Ureter (tissue), 1 donor: ENCODE measurements at places on chromosomes 6 and 20. TPM values are rescaled to one million over a fixed set of nuclear protein-coding genes. Genes with fewer than 3 reads are reported as not detected.

SS18L1 gene
- 15.6 TPM for total RNA-seq

SLC26A8 gene
- 0.18 TPM for total RNA-seq

CD93 gene
- 53.7 TPM for total RNA-seq

OPN5 gene
- total RNA-seq, result not detected

GRIK2 gene
- total RNA-seq, result 1.8 TPM

DNA sequence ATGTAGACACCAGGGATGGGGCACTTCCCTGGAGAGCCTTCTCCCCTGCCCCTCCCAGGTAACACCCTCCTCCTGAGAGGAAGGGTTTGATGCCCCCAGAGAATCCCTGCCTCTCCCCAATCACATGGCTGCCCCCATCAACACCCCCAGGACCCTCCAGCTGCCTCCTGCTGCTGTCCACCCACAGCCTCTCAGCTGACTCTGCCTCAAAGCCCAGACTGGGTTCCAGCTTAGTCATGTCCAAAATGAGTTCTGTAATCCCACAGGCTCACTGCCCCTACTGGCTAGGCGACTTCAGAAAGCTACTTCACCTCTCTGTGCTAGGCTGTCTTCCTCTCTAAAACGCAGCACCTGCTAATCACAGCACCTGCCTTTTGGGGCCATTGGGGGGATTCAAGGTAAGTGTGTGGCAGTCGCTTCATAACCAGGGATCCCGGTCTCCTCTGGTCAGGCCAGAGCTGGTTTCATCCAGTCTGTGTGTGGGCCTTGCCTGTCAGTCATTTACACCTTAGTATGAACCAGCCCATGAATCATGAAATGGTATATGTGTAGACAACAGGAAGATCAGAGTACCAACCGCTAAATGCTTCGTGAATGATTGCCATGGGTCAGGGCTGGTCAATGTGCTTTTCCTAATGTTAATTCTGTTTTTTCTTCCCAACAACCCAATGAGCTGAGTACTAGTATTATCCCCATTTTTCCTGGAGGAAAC is 40.4 kb downstream of the TFEB start:
- DNase-seq, result no peak

GRCh38 chr6:136318676-136319075 is 29.0 kb upstream of the BCLAF1 start:
- no peak for DNase-seq

- no peak for DNase-seq
Measured at GRCh38 chr6:21608601-21609000, 15.1 kb downstream of the SOX4 start.

DNA sequence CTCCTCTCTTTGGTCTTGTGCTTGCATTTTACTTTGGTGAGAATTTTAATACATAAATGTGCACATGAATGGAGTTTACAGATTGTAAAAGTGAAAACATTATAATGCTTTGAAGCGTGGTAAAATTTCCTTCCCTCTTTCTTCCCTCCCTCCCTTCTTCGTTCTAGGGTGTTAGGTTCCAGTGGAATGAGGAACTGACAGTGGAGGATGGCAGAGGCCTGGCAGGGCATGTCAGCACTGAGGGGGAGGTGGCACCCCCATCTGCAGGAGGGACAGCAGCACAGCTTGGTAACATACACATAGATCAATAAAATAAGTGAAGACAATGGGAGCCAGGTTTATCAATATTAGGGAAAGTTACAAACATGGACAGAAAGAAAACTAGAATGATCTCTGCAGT is 47.5 kb downstream of the RNASET2 start:
- no peak for DNase-seq

DNA sequence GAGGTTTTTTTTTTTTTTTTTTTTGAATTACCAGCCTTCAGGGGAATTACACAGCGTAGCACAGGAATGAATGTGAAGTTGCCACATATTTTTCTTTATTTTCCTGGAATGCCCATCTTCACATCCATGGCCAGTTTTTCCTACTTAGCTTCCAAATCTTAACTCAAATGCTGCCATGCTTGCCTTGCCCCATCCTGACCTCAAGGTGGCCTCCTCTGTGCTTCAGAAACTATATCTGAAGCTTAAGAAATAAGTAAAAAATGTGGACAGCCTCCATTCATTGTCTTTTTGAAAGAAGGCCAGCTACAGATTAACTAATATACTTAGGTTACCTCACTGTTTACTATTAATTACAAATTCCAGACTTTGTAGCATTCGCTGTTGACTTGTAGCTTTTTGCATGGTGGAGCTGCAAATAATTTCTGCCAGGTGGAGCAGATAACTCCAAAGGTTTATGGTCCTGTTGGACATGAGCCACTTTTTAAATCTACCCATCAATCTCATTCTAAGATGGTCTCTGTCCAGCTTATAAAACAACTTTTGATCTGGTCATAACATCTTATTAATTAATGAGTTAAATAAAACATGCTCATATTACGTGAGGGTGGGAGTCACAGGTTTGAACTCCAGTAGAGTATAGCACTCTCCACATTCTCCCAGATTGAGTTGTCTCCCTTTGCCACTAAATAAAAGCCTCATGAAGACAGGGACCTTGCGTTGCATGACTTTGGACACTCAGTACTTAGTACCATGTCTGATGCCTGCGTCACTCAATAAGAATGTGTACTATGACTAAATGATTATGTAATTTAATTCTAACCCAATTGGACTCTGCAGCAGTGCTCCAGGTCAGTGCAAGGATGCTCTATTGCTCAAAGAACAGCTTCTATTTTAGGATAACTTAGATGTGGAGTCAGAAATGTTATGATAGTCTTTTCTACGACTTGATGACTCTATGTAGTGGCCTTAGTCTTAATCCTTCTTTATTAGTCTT is 678.6 kb upstream of the CITED2 start:
- DNase-seq, result no peak

- peak; percentile 47 for DNase-seq
Measured at GRCh38 chr6:7042056-7042653, 65.6 kb upstream of the RREB1 start.

DNA sequence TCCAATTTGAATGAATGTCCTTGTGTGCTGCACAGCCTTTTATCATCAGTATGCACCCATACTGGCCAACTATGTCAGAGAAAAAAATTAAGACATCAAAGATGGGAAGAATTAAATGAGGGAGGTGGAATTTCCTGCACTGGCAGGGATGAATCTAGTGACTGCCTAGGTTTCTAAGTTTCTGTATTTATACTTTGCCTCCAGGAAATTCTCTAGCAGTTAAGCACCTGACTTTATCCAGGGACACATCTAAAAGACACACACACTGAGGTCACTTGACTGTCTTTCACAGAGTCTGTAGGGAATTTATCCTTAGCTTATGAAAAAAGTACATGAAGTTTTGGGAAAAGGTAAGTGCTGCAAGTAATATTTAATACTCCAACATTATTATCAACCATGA is 636.5 kb upstream of the PTCHD4 start:
- no peak for DNase-seq

DNA sequence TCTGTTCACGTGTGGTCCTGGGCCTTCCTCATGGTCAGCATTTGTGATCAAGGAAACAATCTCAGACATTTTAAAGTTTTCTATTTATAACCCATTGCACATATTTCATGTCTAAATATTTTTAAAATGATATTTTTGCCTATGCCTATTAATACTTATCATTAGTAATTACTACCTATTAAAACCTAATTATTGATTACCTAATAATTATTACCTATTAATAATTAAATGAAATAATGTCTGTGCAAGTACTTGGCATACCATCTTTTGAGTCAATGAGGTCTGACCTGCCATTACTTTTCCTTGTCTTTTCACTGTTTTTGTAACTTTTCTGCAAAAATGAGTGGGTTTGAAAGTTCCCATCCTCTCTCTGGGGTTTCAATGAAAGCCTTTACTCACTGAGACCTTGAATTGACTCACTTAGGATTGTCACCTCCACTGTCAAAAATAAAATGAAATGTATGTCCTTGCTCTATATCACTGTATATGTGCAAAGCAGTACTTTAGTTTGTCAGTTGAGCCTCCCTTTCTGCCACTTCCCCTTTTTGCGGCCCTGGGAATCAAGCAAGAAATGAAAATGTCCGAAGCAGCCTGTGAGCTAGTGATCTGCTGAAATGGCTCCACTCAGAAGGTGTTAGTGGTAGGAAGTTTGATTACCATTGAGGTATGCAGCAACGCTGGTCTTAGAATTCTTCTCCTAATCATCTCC is 87.8 kb downstream of the L3MBTL3 start:
- no peak for DNase-seq

- peak; percentile 79 for DNase-seq
Measured at GRCh38 chr20:62500237-62500864, 24.6 kb upstream of the GATA5 start.

DNA sequence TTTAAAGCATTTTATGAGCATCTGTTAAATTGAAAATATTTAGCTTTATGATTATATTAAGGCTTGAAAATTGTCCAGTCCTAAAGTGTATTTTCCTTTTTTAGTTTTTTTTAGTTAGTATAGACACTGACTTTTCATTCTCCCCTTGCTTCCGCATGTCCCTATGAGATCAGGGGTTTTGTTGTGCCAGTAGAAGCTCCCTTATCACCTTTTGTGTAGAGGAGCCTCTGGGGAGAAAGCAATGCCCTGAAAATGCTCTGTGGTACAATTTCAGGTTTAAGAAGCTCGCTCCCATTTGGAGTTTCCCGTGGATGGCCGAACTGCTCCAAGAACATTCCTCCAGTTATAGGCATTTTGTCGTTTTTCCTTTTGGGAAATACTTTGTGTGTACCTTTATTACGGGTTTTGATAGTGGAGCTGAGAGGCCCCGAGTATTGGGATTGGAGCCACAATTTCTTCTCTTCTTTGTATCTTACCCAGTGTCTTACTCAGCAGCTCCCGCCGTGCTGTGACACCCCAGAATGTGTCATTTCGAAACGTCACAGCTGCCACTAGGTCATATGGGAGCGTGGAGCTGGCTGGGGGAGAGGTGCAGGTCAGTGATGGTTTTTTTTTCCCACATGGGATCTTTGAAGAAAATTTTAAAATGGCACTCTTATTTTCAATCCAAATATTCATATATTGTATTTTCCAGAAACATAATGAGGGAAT is 49.9 kb downstream of the RPRD1B start:
- DNase-seq, result no peak

- DNase-seq, result no peak
Measured at GRCh38 chr6:154233383-154233782, 123.2 kb downstream of the IPCEF1 start.

DNA sequence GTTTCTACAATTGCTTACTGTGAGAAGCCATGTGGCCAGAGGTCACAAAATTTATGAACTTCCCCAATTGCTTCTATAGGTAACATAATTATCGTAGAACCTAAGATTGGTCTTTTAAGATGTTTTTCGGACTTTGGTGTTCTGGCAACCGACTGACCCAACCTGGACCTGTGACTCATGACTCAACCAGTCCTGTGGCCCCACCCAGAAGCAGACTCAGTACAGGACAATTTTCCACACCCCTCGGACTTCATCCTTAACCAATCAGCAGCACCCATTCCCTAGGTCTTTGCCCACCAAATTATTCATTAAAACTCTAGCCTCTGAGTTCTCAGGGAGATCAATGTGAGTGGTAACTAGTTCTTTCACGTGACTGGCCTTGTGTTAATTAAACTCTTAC is 26.4 kb upstream of the AKAP12 start:
- DNase-seq, result no peak

DNA sequence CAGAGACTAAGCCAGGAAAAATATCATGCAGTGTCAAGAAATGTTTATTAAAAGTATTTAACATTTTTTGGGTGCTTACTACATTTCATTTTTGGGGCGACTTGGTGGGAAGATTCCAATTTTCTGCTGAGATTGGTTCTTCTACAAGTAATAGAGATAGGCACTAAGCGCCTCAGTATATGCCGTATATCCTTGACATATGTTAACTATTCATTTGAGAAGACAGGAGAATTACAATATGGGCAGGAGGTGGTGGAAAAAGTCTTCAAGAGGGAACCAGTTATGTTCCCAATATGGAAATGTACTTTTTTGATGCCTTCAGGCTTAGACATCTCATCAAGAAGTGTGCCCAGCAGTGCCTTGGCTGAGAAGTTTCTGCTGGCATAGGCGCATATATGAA is 6.5 kb downstream of the CTNNBL1 start:
- DNase-seq, result no peak

- no peak for DNase-seq
Measured at GRCh38 chr6:139479433-139480222, 105.2 kb upstream of the CITED2 start.

DNA sequence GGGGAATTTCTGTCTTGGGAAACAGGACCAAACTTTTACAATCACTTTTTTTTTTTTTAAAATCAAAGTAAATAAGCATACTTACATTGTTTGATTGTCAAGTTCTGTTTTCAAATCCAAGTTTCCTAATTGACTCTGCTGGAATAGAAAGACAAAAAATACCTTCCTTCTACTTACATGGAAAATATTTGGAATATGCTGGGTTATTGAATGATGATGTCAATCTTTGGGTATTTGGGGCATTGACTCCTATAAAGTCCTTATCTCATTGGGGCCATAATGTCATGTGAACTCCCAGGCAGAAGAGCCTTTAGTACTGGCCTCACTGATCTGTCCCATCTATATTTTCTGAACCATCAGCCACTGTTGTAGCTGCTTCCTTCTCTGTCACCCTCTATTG is 122.6 kb upstream of the NOX3 start:
- DNase-seq, result no peak

DNA sequence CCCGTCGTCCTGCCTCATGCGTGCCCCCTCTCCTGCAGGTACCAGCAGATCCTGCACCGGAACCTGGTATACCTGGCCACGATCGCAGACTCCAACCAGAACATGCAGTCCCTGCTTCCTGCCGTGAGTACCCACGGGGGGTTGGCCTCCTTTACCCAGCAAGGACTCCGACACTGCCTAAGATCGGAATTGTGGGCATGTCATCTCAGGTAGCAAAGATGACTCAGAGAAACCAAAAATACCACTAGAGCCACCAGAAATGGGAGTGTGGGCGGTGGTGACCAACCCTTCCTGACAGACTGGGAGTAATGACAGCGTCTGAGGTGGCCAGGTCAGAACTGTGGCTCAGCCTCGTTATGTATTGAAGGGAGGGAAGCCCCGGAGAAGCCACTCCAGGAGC is 16.3 kb downstream of the SS18L1 start:
- DNase-seq, result no peak

- no peak for DNase-seq
Measured at GRCh38 chr6:52283111-52283510, 1.4 kb downstream of the MCM3 start.

DNA sequence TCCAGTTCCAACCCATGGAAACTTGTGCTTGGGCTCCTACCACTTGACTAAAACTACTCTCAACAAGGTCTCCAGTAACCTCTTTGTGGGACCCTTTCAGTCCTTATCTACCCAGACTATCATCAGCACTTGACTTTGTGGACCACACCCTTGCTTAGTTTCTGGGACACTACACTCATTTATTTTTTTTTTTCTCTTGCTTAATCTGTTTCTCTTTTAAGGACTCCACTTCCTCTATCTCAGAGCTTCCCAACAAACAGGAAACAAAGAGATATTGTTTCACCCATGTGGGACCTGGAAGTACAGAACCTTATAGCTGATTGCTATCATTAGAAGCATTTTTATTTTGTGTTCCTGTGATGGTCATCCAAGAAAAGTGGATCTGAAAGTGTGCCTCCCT is 28.8 kb upstream of the ME1 start:
- no peak for DNase-seq

- DNase-seq, result no peak
Measured at GRCh38 chr6:30311671-30312070, 15.1 kb upstream of the TRIM39 start.
